ENCODE measurements at places on chromosomes 5 and 9. TPM values are rescaled to one million over a fixed set of nuclear protein-coding genes. Genes with fewer than 3 reads are reported as not detected.

DNA sequence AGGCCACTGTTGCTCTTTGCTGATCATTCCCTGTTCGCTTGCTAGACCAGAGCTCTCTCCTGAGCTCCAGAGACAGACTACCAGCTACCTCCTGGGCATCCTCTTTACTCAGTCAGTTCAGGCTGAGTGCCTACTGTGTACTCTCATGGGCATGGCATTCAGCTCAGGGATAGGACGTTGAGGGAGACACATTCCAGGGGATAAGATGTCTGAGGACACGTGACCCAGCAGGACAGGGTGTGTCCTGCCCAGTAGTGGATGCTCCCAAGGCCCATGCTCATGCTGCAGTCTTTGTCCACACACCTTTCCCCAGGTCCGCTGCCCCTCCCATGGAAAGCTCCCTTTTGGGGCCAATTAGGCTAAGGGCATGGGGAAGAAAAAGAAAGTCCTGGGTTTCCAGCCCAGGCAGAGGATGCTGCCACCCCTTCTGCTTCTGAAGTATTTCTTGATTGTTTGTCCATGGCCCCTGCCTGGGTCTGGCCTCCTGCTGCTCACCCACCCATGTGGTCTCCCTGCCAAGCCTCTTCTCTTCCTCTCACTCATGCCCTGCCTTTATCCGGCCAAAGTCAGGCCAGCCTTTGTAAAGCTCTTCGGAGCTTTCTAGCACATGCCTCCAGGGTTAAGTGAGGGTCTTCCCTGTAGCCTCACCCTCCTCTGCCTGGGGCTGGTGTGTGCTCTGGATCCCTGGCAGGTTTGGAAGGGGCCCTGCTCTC is 60.5 kb upstream of the PITX1 start:
- peak; percentile 14 for DNase-seq

DNA sequence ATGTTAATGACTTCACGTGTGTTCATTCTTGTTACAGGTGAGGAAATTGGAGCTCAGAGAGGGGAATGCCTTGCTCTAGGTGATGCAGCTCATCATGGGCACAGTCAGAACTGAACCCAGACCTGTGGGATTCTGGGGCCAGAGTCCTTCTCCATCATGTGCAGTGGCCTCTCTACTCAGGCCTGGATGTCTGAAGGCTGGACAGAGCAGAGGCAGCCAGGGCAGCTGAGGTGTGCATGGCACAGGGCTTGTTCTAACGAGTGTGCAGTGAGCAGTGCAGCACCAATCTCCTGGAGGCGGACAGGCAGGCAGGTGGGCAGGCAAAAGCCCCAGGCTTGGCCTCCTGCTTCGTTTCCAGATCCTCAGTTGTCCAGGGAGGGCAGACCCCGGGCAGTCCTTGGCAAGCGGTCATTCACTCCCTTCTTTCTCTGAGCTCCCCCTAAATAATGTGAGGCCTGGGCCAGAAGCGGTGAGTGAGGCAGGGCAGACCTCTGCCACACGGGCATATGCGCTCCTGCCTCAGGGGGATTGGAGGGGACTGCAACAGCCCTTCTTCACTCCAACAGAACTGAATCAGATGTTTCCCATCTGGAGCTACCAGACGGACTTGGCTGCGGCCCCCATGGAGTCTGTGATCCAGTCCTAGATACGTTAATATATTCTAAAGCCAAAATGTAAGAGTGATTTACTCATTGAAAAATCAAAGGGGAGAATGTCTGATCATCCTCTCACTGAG is 68.7 kb upstream of the FSTL4 start:
- DNase-seq = no peak

GRCh38 chr5:153671653-153672346 is 181.3 kb downstream of the GRIA1 start:
- DNase-seq = no peak

GRCh38 chr5:1799110-1799601 is 481 bp downstream of the MRPL36 start:
- no peak for DNase-seq

DNA sequence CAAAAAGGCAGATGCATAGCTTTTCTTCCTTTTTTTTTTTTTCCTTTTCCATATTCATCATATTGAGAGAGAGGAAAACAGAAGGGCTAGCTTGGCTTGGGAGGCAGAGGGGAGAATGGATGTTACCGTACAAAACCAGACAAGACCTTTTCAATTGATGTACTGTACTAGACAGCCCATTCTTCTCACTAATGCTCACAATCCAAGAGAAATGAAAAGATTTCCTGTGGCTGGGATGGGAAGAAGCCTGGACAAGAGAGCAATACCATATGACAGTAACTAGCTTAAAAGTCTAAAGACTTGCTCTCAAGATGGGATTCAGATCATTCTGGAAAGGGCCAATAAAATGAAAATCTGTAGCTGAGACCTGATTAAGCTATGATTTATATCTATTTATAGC is 3.4 kb downstream of the CEMIP2 start:
- DNase-seq = no peak

GRCh38 chr5:136208916-136209315 is 16.0 kb upstream of the SMIM32 start:
- no peak for DNase-seq

DNA sequence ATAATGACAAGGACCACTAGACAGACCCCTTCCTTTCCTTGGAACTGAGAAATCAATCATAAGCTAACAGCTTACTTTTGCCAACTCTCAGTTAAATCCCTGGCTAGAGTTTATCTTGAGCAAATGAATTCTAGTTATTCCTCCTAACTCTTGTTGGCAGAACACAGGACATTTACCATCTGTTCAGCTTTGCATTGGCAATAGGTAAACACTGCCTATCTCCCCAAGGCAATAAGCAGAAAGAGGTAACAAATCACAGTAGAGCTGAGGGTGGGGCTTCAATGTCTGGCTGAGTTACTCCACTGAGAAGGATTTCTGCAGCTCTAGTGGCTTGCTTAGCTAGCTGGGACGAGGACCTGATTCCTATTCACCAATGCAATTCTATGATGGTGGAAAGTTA is 503.3 kb upstream of the GRIA1 start:
- no peak for DNase-seq

GRCh38 chr5:120457839-120458507 is 6.1 kb upstream of the PRR16 start:
- peak; percentile 72 for DNase-seq

GRCh38 chr9:18343784-18344183 is 130.2 kb upstream of the ADAMTSL1 start:
- DNase-seq = no peak

DNA sequence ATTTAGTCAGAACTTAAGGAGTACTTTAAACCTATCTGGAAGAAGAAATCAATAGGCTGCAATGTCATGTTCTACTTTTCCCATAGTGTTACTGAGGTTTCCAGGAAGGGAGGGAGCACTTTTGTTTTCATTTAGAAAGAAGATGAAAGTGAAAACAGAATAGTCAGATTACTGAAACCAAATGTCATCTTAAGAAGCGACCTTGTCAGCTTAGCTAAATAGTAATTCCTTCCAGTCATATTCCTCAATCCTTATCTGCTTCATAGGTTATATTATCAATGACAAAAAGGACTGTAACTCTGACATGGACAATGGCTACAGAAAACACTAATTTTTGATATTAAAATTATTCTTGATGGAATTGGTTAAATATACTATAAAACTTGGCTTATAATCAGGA is 27.7 kb downstream of the SAR1B start:
- DNase-seq = no peak

DNA sequence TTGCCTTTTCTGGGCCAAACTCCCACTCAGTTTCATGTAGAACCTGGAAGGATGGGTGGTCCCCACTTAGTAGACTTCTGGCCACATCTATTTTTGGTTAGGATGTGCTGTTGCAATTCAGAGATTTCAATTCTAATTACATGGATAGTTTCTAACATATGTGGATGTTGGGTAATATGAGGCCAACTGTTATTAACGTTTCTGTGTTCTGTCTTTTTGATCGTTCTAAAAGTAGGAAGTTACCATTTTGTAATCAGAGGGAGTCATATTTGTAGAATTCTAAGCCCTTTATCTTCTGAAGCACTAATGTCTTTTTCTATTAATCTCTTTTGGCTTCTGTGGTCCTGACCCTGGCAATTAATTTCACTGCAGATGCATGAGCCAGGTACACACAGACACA is 141.6 kb upstream of the SPEF2 start:
- DNase-seq = no peak

GRCh38 chr5:53071738-53072137 is 37.8 kb downstream of the MOCS2 start:
- DNase-seq = no peak

GRCh38 chr9:136541179-136541578 is 4.7 kb downstream of the NOTCH1 start:
- no peak for DNase-seq

- peak; percentile 28 for DNase-seq
Measured at GRCh38 chr5:78295035-78295961, 800 bp upstream of the AP3B1 start.

GRCh38 chr5:125316391-125316790 is 570.0 kb upstream of the ZNF608 start:
- DNase-seq = no peak

- DNase-seq = no peak
Measured at GRCh38 chr5:98333921-98334320, 439.5 kb upstream of the RGMB start.

GRCh38 chr5:176466245-176466871 is 18.2 kb downstream of the FAF2 start:
- DNase-seq = no peak

GRCh38 chr5:143427122-143427735 is 23.7 kb upstream of the NR3C1 start:
- no peak for DNase-seq

GRCh38 chr9:119500072-119500771 is 131.0 kb upstream of the BRINP1 start:
- DNase-seq = no peak

DNA sequence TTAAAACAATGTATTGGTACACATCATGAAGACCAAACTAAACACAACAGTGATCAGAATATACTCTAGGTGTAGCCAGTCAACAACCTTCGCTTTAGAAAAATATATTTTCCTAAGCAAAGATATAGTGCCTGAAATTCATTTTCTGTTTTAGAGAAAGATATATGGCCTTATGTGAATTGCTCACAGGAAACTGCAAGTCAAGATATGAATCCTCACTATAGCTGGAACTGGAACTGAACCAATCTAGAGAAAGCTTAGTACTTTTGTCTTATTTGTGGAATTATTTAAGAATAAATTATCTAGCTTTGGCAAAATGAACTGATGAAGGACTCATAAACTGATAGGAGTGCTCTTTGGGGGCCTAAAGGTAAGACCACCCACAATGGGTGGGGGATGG is 27.3 kb downstream of the GZMK start:
- no peak for DNase-seq

DNA sequence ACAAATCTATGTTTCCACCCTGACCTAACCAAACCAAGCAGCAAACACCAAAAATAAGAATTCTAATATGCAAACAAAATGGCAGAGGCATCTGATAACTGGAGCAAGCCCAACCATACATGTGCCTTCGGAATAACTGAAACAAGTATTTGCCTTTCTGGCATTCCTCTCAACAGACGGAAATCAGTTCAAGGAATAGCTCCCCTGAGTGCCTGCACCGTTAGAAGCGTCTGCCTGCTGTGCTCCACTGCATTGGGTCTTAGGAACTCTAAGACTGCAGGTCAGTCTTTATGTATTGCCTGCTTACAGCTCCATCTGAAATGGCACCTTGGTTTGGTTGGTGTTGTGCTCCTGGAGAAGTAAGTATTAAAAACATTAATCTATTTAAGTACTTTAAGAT is 98.5 kb downstream of the MRPS27 start:
- no peak for DNase-seq

DNA sequence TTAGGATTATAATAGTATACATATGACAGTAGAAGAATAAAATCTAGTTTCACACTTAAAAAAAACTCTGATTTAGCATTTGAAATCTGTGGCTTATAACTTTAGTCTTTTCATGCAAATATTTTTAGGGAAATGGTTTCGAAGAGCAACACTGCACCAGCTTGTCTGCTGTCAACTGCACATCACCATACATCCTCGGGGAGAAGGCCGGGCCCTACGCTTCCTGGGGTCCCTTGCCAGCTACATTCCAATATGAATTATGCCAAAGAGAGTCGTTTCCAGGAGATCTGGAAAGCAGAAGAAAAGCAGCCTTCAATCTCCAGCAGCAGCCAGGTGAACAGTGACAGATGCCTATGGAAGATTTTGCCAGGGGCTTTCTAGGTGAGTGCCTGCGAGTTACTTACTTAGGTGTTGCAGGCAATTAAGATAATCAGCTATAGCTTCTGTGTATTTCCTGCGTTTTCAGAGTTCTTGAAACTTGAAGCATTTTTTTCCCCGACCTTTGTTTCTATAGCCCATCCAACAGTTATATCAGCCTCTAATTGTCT is 166.8 kb downstream of the TRPM3 start:
- no peak for DNase-seq

The PDCD1LG2 gene
- 0.17 TPM for total RNA-seq

The RELL2 gene
- total RNA-seq = 1.2 TPM

The OR1J2 gene
- not detected for total RNA-seq

The DBH gene
- not detected for total RNA-seq

The SH3RF2 gene
- total RNA-seq = 6.3 TPM

The EIF4E1B gene
- total RNA-seq = not detected

The CXXC5 gene
- total RNA-seq = 70.5 TPM

The SLC34A3 gene
- not detected for total RNA-seq

The OGN gene
- total RNA-seq = 5.8 TPM

The REEP2 gene
- total RNA-seq = 2.8 TPM
